Right atrium auricular region (tissue), 2 donors: ENCODE measurements at places on chromosomes 5 and 9.

DNA sequence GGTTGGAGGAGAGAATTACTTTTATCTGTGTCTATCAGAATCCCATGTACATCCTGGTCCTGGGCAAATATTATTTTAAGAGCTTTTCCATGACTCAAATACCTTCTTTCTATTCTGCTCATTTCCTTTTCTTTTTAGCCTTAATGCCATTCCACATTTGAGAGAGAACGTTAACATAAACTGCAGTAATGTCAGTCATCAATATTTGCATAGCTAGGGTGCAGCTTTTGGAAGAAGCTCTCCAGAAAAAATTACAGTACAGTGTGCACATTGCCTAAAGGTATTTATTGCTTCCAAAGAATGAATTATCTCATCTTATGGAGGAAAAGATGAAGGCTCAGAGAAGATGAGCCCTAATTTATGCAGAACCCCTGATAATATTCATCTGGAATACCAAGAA, 58.3 kb downstream of the INSYN2B start:
- DNase-seq = no peak

- DNase-seq = no peak
Observed at GRCh38 chr5:143892908-143893307, 80.9 kb downstream of the HMHB1 start.

DNA sequence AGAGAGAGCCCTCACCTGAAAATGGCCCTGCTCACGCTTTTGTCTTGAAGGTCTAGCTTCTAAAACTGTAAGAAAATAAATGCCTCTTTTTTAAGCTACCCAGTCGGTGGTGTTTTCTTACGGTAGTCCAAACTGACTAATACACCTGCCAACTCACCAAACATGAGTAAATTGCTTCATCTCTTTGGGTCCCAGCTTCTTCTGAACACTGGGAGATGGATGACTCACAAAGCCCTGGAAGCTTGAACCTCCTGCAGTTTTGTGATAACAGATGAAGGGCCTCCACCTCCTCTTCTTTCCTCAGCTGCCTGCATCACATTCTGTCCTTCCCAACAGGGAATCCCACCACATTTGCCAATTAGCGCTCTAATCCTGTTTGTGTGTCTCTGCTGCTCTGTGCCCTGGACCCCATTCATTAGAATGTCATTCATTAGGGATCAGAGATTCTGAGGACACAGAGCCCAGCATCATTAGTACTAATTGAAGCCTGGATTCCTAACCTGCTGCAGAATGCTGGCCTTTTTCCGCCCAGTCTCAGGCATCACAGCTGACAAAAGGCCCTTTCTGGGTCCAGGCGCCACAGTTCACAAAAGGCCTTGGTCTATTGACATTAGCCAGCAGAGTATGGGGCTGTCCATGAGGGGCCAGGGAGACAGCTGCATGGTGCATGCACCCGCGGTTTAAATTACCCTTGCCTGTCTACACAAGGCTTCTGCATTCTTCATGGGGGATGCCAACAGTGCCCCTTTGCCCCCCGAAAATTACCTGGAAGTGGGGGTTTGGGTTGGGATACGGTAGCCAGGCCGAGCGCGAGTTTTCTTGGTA, 349.3 kb downstream of the SEMA5A start:
- DNase-seq = no peak

DNA sequence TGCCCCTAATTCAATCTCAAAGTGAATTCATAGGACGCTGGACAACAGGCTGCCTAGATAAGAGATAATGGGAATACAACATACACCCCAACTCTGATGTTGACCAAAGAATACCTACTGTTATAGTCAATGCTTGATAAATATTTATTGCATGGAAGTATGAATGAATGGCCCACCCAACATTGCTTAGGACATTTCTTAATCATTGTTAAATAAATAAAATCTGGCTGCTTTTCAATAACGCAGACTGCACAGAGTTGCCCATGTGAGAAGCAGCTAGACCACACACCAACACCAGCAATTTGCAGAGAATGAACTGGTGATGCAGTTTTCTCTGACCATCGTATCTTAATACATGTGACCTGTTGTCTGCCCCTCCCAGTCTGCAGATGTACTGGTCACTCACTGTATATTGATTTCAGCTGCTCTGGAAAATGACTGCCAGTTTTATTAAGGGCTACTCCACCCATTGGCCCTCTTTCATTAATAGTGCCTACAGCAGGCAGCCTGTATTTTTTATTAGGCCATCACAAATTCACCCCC, 236.2 kb upstream of the WWC1 start:
- DNase-seq = no peak

DNA sequence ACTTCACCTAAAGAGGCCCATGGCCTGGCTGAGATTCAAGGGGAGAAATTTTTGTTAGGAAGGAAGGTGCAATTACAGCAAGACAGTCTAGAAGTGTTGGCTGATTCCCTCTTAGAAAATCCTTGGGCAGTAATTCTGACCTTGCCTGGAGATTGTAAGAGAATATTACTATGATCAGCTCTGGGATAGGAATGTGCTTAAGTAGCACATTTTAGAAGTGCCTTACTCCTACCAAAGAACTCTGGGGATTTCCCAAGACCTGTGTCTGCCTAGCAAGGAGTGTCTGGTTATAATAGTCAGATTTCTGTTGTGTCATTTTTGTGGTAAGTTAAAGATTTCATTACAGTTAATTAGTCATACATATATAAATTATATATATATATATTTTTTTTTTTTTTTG, 52.3 kb downstream of the NLN start:
- DNase-seq = no peak

DNA sequence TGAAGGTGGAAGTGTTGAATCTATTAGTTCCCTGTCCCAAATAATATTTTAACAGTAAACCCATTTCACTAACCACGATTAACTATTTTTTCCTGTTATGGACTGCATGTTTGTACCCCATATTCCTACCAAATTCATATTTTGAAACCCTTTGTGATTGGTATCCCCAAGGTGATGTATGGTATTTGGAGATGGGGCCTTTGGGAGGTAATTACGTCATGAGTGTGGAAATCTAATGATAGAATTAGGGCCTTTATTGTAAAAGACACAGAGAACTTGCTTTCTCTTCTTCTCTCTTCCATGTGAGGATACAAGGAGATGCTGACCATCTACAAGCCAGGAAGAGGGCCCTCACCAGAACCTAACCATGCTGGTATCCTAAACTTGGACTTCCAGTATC, 744.7 kb downstream of the DTWD2 start:
- no peak for DNase-seq
